Thymus (tissue), 14 donors: ENCODE measurements at places on chromosomes 7 and 10.
A peak's percentile ranks its signal among the peaks of the same experiment; 100 is the strongest.

DNA sequence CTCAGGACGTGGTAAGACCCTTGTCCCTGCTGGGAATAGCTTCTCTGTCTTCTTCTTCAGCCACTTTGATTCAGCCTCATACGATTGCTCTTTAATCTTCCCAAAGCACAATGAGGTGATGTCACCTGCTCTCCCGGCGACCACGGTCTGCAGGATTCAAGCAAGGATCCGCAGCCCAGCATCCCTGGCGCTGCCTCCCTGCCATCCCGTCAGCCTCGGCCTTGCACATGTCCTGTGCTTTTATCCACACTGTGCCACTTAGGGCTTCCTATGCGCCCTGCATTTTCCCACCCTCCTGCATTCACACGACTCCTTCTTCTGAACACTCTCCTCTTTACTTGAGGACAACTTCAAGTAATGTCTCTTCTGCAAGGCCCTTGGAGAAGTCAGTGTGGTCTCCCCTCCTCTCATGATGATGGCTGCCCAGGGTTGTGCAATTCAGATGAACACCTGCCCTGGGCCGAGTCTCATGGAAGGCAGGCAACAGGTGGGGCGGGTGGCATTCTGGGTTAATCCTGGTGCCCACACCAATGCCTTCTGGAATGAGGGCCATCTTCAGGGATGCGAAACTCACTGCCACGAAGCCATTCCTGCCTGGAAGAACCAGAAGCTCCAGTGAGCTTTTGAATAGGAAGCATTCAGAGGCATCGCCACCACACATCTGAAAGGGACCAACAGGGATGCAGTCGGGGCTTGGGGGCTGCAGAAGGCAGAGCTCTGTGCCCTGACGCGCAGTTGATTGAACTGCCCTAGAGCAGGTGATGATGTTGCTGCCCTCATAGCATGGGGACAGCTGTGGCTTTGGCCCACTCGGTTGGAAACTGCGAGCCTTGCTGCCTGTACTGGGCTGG is 287.5 kb downstream of the GLRX3 start:
- no peaks in the 10 kb centered on the region for H3K4me1 ChIP-seq
- no peak for DNase-seq
- no peak overlapping the region for H3K27ac ChIP-seq
- H3K4me3 ChIP-seq, result no peak overlapping the region
- no peaks in the 10 kb centered on the region for H3K27me3 ChIP-seq

GRCh38 chr7:37097983-37098382 is 350.7 kb downstream of the ELMO1 start:
- peaks cover 7% of the 10 kb centered on the region for H3K4me1 ChIP-seq
- no peaks in the 10 kb centered on the region for H3K27me3 ChIP-seq
- no peak overlapping the region for H3K4me3 ChIP-seq
- H3K27ac ChIP-seq, result no peak overlapping the region

DNA sequence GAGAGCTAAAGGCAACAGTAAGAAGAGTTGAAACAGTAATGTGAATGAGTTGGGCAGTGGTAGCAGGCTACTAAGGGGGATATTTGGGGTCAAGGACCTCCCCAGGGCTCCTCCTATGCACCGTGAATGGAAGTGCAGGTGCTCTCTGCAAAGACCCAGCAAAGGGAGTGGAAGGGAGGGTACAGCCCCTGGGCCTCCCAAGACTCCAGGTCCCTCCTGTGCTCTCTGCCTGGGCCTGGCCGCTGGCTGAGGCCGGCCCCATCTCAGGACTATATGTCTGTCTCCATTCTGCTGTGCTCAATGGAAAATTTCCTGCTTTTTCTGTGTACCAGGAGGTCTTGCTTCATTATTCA is 372.1 kb upstream of the MKI67 start:
- no peaks in the 10 kb centered on the region for H3K27me3 ChIP-seq
- no peaks in the 10 kb centered on the region for H3K36me3 ChIP-seq

GRCh38 chr10:43264344-43264964 is 2.4 kb downstream of the RASGEF1A start:
- no peak overlapping the region for H3K27ac ChIP-seq
- H3K4me1 ChIP-seq, result no peaks in the 10 kb centered on the region
- peaks cover 33% of the 10 kb centered on the region for H3K27me3 ChIP-seq
- H3K36me3 ChIP-seq, result no peaks in the 10 kb centered on the region
- H3K4me3 ChIP-seq, result no peak overlapping the region

DNA sequence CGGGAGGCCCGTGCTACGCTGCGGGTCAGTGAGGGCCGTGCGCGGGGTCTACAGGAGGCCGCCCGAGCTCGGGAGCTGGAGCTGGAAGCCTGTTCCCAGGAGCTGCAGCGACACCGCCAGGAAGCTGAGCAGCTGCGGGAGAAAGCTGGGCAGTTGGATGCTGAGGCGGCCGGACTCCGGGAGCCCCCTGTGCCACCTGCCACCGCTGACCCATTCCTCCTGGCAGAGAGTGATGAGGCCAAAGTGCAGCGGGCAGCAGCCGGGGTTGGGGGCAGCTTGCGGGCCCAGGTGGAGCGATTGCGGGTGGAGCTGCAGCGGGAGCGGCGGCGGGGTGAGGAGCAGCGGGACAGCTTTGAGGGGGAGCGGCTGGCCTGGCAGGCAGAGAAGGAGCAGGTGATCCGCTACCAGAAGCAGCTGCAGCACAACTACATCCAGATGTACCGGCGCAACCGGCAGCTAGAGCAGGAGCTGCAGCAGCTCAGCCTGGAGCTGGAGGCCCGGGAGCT is 7.0 kb downstream of the LZTS2 start:
- H3K27ac ChIP-seq, result no peak overlapping the region
- H3K36me3 ChIP-seq, result peaks cover 12% of the 10 kb centered on the region
- no peaks in the 10 kb centered on the region for H3K27me3 ChIP-seq

DNA sequence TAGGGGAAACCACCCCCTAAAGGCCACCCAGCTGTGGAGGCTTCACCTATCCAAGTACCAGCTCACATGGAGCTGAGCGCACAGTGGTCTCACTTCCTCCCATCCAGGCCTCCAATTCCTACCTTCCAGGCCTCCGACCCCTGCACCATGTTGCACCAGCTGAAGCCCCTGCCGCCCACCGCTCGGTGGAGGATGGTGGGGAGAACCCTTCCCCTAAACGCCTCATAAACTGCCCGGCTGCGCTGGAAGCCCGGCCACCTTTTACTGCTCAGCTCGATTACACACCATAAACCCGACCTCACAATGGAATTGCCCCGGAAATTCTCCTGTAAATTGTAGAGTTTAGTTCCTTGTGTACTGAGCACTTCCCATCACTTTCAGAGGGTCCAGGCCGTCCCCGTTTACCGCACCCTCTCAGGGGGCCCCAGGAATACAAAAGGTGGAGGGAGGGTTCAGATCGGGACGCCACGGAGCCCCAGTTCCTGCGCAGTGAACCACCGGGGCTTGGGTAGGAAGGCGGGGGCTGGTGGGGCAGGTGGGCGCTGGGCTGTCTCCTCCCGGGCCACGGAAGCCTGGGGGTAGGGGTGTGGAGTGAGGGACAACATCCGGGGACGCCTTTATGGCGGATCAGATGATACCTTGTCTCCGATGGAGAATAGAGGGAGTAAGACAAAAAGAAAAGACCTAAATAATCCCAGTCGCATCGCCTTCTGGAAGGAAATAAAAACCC is 1.4 kb upstream of the HOXA7 start:
- no peaks in the 10 kb centered on the region for H3K36me3 ChIP-seq
- DNase-seq, result no peak
- no peak overlapping the region for H3K27ac ChIP-seq
- H3K4me3 ChIP-seq, result no peak overlapping the region
- H3K4me1 ChIP-seq, result peaks cover 26% of the 10 kb centered on the region

DNA sequence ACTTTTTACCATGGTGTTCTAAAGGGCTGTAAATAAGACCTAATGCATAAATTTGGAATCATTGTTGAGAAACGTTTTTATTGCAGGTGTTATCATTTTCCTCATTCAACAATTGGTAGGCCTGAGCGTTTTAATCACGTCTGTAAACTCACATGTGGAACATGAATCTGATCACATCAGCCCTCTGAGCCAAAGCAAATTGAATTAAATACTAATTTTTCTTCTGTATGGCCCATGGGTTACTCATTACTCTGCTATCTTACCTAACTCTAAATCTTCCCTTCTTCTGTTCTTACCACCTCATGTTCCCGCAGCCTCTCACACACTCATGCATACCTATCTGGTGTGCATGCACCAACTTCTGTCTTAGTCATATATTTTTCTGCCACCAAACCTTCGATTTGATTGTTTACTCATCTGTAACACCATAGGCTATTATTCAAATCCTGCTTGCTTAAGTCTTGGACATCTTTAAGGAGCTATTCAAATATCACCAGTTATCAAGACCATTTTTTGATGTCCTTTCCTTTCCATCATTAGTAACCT is 82.3 kb downstream of the NXPH1 start:
- H3K4me1 ChIP-seq, result no peaks in the 10 kb centered on the region
- no peak overlapping the region for H3K4me3 ChIP-seq
- no peak overlapping the region for H3K27ac ChIP-seq
- DNase-seq, result no peak

- DNase-seq, result no peak
- peaks cover 26% of the 10 kb centered on the region for H3K27me3 ChIP-seq
- no peaks in the 10 kb centered on the region for H3K36me3 ChIP-seq
- no peak overlapping the region for H3K4me3 ChIP-seq
- H3K4me1 ChIP-seq, result peaks cover 6% of the 10 kb centered on the region
- no peak overlapping the region for H3K27ac ChIP-seq
Observed at GRCh38 chr7:128874140-128875031, 11.7 kb downstream of the ATP6V1F start.

DNA sequence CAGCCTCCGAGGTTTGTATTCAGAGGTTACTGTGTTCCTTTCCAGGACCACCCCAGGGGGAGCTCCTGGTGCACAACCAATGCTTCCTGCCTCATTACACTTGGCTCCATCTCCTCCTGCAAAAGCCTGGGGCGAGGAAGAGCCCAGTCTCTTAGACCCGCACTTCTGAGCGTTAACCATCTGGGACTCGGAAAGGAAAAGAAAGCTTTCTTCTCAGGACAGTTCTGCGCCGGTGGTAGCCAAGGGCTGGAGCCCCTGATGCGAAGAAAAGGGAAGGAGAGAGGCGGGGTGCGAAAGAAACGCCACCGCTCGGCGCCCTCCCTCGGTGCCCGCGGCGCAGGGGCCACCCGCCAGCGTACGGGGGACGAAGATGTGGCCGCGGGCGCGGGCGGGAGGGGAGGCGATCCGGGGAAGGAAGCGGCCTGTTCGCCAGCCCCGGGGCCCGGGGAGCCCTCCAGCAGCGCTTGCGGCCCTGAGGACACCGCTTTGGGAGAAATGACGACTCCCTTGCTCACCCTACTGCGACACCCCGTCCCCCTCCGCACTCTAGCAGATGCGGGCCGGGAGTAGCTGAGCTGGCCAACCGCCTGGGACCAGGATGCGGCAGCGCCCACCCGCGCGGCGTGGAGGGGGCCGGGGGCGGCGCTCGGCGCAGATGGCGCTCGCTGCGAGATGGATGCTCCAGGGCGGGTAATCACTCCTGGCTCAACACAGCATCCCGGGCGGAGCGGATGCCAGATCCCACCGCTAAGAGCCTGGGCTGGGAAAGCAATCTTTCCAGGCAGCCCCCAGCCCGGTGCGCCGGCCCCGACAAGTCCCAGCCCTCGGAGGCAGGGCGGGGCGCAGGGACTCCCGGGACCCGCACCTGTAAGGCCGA is 1.3 kb downstream of the NRCAM start:
- H3K4me3 ChIP-seq, result peak overlapping the region; percentile 56
- no peaks in the 10 kb centered on the region for H3K36me3 ChIP-seq
- H3K27me3 ChIP-seq, result peaks cover 82% of the 10 kb centered on the region
- H3K27ac ChIP-seq, result no peak overlapping the region

- DNase-seq, result no peak
- no peak overlapping the region for H3K4me3 ChIP-seq
- H3K27ac ChIP-seq, result no peak overlapping the region
- H3K4me1 ChIP-seq, result no peaks in the 10 kb centered on the region
- H3K36me3 ChIP-seq, result no peaks in the 10 kb centered on the region
Observed at GRCh38 chr10:60237977-60238758, 151.5 kb downstream of the ANK3 start.

DNA sequence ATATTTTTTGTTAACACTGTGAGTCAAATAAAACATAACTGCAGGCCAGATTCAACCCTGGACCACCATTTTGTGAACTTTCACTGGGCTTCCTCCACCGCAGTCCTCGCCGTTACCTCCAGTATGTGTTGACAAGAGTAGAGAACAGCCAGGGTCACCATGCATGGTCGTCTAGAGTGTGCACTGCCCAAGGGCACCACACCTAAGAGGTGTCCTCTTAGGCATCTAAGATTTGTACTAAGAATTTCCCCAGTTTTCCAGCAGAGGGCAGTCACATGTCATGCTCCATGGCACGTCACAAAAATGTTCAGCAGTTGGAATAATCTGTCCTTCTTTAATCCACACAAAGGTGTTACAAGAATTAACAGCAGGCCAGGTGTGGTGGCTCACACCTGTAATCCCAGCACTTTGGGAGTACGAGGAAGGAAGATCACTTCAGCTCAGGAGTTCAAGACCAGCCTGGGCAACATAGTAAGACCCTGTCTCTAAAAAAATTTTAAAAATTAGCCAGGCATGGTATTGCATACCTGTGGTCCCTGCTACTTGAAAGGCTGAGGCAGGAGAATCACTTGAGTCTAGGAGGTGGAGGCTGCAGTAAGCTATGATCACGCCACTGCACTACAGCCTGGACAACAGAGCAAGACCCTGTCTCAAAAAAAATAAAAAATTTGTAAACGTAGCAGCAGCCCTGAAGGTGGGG is 71.2 kb upstream of the FOXK1 start:
- no peaks in the 10 kb centered on the region for H3K27me3 ChIP-seq
- peak; percentile 62 for DNase-seq
- H3K4me1 ChIP-seq, result peaks cover 7% of the 10 kb centered on the region

GRCh38 chr10:1632141-1632540 is 105.2 kb downstream of the ADARB2 start:
- H3K4me3 ChIP-seq, result no peak overlapping the region
- no peaks in the 10 kb centered on the region for H3K27me3 ChIP-seq
- no peaks in the 10 kb centered on the region for H3K36me3 ChIP-seq
- H3K4me1 ChIP-seq, result no peaks in the 10 kb centered on the region

DNA sequence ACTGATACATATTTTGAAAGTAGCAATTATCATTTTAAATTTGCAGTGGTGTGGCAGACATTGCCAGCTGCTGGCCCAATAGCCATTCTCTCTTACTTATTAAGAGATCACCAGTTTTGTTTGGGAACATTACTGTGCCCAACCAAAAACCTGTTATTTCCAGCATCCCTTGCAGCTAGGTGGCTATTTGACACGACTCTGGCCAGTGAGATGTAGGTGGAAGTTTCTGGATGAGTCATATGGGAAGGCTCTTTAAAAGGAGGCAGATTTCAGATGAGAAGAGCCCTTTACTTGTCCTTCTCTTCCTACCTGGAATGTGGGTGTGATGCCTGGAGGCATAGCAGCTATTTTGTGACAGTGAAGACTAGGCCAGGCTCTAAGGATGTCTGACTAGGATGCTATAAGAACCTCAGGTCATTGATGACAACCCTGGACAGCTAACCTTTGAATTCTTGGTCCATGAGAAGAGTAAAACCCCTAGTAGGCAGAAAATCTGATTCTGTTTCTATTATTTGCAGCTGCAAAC is 77.9 kb downstream of the CARD11 start:
- no peak overlapping the region for H3K4me3 ChIP-seq
- no peaks in the 10 kb centered on the region for H3K36me3 ChIP-seq
- H3K27ac ChIP-seq, result no peak overlapping the region
- H3K27me3 ChIP-seq, result no peaks in the 10 kb centered on the region
